ENCODE measurements at places on chromosomes 7 and 10.

- no peak for DNase-seq
Observed at GRCh38 chr7:142698429-142698828, 50.8 kb upstream of the PRSS1 start.

GRCh38 chr10:109740436-109740835 lies 182.9 kb downstream of the XPNPEP1 start:
- DNase-seq = no peak

DNA sequence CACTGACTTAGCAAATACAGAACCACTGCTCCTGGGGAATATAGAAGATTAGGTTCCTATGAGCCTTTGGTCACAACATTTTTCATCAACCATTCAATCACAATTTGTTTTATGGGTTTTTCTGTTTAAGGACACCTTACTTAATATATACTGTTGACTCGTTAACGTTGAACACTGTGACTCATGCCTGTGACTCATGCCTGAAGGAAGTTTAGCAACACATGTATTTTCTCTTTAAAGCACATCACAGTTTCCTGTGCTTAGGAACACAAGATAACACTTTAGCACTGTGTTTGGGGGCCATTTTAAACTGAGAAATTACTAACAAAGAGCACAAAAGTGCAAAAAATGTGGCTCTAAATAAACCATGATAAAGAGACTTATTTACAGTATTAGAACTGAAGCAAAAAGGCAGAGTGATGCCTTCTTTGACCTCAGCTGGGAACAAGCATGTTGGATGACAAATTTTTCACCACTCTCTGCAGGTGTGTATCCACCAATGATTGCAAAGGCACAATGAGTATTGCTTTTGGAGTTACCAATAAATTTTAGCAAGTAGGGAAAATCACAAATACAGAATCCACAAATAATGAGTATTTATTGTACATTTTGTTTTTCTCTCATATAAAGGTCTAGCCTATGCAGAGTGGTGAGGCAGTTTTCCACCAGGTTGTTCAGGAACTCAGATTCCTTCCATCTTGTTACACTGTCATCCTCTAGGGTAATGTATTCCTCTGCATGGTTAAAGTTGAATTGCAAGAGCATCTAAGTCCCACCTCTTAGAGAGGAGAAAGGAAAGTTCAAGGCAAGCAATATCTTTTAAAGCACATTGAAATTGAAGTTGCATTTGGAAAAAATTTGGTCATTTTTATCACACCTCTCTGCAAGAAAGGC lies 7.3 kb downstream of the FGFBP3 start:
- no peak for DNase-seq

GRCh38 chr7:92421676-92422435 lies 25.4 kb upstream of the GATAD1 start:
- DNase-seq = no peak

- no peak for DNase-seq
Observed at GRCh38 chr10:106370751-106371150, 793.8 kb downstream of the SORCS1 start.
